Placental pericyte (primary cell): ENCODE measurements at places on chromosomes 2 and 18. TPM values are rescaled to one million over a fixed set of nuclear protein-coding genes. Genes with fewer than 3 reads are reported as not detected.

DNAH7 gene
- total RNA-seq, result 0.22 and 1.1 TPM in 2 replicates

GBX2 gene
- total RNA-seq, result 0.66 and 1.3 TPM in 2 replicates

ZNF804A gene
- 0.22 and 5.2 TPM in 2 replicates for total RNA-seq

RAPGEF4 gene
- 0.14 and 0.44 TPM in 2 replicates for total RNA-seq

ONECUT2 gene
- total RNA-seq, result under 0.01 TPM in 2 replicates

HOXD1 gene
- total RNA-seq, result 0.14 TPM in 1 of 2 replicates, not detected in the other

DCC gene
- under 0.01 TPM in 1 of 2 replicates, not detected in the other for total RNA-seq

CPS1 gene
- 4.2 and 23.6 TPM in 2 replicates for total RNA-seq

EVX2 gene
- not detected in 2 replicates for total RNA-seq

AQP12B gene
- total RNA-seq, result not detected in 2 replicates

TOGARAM2 gene
- total RNA-seq, result under 0.01 TPM in 2 replicates

LOXHD1 gene
- not detected in 2 replicates for total RNA-seq

FAP gene
- total RNA-seq, result 247 and 272 TPM in 2 replicates

EGR4 gene
- not detected in 2 replicates for total RNA-seq

APOB gene
- under 0.01 TPM in 1 of 2 replicates, not detected in the other for total RNA-seq

REG1B gene
- total RNA-seq, result not detected in 2 replicates

IL18R1 gene
- 0.43 and 0.44 TPM in 2 replicates for total RNA-seq

HSBP1L1 gene
- 8.0 and 20.4 TPM in 2 replicates for total RNA-seq

CENPA gene
- 0.66 and 12.2 TPM in 2 replicates for total RNA-seq

AP1S3 gene
- total RNA-seq, result 6.4 and 7.7 TPM in 2 replicates

HRH4 gene
- under 0.01 and 0.14 TPM in 2 replicates for total RNA-seq

TMEM37 gene
- 0.29 and 0.66 TPM in 2 replicates for total RNA-seq

ABCG5 gene
- not detected in 2 replicates for total RNA-seq

RAX gene
- total RNA-seq, result not detected in 2 replicates

REG3A gene
- not detected in 2 replicates for total RNA-seq

ENOSF1 gene
- total RNA-seq, result 41.7 and 61.3 TPM in 2 replicates

STARD6 gene
- not detected in 2 replicates for total RNA-seq

COL4A3 gene
- total RNA-seq, result under 0.01 TPM in 1 of 2 replicates, not detected in the other

CD226 gene
- 1.1 and 1.5 TPM in 2 replicates for total RNA-seq

MAPRE2 gene
- total RNA-seq, result 23.2 and 30.9 TPM in 2 replicates

LYPD6B gene
- 5.4 and 12.5 TPM in 2 replicates for total RNA-seq

SNORC gene
- 2.0 and 2.2 TPM in 2 replicates for total RNA-seq

GPR35 gene
- 0.14 and 0.44 TPM in 2 replicates for total RNA-seq

ZNF892 gene
- total RNA-seq, result 2.4 and 3.6 TPM in 2 replicates

C1GALT1C1L gene
- total RNA-seq, result 0.29 TPM in 1 of 2 replicates, not detected in the other

SLC19A3 gene
- 0.14 and 2.4 TPM in 2 replicates for total RNA-seq

EML6 gene
- 2.2 and 3.0 TPM in 2 replicates for total RNA-seq

FN1 gene
- total RNA-seq, result 3,280 and 4,928 TPM in 2 replicates
